ENCODE measurements at places on chromosomes 12 and 14.

- no peak for ATAC-seq
These were observed 118.6 kb upstream of the SYT1 start for GRCh38 chr12:78746001-78746400.

- ATAC-seq: no peak
These were observed 3.6 kb upstream of the FGF6 start for GRCh38 chr12:4448943-4449850.

- peak; percentile 87 for ATAC-seq
These were observed 50.9 kb upstream of the BICDL1 start for GRCh38 chr12:119938049-119938667.

- ATAC-seq: no peak
These were observed 61.7 kb downstream of the EMP1 start for GRCh38 chr12:13258197-13258596.

- ATAC-seq: no peak
These were observed 51.7 kb downstream of the TMEM121 start for GRCh38 chr14:105578070-105578469.

DNA sequence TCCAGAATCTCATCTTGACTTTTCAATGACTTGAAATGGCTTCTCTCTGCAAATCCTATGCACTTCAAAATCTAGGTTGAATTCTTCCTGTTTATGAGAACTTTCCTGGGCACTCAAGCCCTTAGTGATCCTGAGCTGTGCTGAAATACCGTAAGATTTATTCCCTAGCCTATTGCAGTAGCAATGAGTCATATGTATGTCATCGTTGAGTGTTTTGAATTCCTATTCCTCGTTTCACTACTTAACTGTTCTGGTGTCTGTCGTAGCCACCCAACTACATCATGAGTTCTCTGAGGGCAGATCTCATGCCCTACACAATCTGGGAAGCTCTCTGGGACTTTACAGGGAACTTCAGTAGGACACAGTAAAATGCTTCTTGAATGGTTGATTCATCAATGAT lies 190.8 kb upstream of the TMEM132C start:
- ATAC-seq: no peak

- peak; percentile 59 for ATAC-seq
These were observed 6.0 kb upstream of the GTSF1 start for GRCh38 chr12:54479421-54479820.

DNA sequence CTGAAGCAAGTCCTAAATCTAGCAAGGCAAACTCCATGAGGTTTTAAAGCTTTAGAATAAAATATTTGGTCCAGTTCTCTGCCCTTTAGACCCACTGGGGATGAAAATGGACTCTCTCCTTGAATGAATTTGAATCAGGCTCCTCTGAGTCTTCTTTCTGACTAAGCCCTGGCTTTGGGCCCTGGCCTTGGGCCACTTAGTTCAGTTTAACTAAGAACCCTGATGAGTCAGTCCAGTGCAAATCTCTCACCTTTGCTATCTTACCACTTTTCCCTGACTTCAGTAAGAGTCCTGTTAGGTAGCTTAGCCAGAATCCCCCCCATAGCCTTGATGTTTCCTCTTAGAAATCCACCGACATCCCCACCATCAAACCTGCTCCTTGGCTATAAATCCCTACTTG lies 427.5 kb downstream of the SNAPC1 start:
- peak; percentile 53 for ATAC-seq

- no peak for ATAC-seq
These were observed 93.1 kb upstream of the EVL start for GRCh38 chr14:99971941-99972747.

- no peak for ATAC-seq
These were observed 89.0 kb downstream of the SCARB1 start for GRCh38 chr12:124774462-124775167.

- ATAC-seq: no peak
These were observed 185.9 kb downstream of the PPFIA2 start for GRCh38 chr12:81573228-81573627.

GRCh38 chr12:58433959-58434358 lies 486.3 kb downstream of the LRIG3 start:
- no peak for ATAC-seq

- peak; percentile 58 for ATAC-seq
These were observed 32.0 kb upstream of the SEL1L start for GRCh38 chr14:81565441-81566290.

DNA sequence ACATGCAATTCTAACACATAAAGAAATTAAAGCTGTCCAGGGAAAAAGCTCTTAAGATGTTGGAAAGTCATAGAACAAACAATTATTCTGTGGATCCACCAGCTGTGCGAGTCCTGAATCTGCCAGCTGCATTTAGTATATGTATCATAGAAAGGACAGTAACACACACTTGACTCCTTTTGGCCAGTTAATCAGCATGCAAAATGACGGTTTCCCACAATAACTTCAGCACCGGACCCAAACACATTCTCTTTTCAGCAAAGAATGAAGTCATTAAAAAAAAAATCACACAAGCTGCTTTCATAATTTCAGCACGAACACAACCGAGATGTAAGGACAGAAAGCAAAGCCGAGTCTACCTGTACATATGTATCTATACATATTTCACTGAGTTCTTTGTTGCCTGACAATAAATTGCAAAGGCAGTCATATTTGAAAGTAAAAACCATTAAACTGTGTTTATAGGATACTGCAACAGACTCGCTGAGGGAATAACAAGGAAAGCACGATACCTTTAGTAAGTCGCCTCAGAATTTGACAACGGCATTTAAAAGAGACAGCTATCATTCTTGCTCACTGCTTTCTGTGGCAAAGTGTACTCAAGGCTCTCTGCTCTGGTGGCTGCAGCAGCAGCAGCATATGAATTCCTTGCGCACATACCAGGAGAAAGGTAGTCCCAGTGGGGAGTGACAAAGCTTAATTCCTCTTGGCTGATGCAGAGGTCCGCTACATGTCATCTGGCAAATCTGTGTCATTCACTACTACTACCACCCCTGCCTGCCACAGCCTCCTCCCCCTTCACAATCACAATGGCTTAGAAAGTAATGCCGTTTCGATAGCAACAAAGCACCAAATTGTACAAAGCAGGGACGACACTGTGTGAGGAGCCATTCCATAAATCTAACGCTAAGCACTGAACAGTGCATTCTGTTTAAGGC lies at the start of gene GRIP1:
Gene GRIP1, minus strand, starts transcription at position 739 of the 938 bp plus-strand sequence. Its CDS starts 172 bp downstream, at position 567.
- no peak for ATAC-seq

- ATAC-seq: no peak
These were observed 23.9 kb downstream of the TC2N start for GRCh38 chr14:91843437-91843836.

GRCh38 chr12:29591140-29592020 lies 93.9 kb upstream of the OVCH1 start:
- ATAC-seq: no peak

DNA sequence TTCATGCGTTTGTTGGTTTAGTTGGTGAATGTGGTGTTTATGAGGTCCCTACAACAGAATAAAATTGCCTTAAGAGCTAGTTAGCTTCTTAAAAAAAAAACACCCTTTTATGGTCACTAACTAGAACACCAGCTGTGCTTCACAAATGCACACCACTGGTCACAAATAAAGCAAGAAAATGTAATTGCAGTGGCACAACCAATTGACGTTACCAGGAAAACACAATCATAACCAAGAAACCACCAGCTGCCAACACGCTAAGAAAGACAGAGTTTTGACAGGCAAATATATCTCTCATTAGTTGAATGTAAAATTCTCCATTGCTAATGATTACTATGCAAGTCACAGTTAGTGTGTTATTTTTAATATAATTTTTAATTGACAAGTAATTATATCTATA lies 389.9 kb downstream of the ADAMTS20 start:
- ATAC-seq: no peak

DNA sequence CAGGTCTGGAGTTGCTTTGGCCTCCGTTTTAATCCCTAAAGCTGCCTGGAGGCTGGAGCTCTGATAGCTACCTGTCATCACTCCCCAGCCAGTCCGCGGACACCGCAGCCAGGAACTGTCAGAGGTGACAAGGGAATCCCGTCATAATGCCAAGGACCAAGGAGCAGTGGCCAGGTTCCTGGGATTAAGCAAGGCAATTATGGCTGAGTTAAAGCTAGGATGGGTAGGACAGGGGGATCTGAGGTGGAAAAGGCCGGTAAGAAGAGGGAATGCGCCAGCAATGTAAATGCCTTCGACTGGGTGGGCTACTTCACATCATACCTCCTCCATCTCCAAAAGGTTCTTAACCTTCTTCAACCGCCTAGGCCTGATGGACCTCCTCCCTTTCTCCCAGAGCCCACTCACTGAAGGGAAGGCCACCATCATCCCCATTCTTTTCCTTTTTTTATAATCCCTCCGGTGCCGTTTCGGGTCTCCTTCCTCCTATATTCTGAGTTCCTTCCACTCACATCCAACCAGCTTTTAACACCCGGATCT lies 1.9 kb downstream of the PPP1R3E start:
- no peak for ATAC-seq

DNA sequence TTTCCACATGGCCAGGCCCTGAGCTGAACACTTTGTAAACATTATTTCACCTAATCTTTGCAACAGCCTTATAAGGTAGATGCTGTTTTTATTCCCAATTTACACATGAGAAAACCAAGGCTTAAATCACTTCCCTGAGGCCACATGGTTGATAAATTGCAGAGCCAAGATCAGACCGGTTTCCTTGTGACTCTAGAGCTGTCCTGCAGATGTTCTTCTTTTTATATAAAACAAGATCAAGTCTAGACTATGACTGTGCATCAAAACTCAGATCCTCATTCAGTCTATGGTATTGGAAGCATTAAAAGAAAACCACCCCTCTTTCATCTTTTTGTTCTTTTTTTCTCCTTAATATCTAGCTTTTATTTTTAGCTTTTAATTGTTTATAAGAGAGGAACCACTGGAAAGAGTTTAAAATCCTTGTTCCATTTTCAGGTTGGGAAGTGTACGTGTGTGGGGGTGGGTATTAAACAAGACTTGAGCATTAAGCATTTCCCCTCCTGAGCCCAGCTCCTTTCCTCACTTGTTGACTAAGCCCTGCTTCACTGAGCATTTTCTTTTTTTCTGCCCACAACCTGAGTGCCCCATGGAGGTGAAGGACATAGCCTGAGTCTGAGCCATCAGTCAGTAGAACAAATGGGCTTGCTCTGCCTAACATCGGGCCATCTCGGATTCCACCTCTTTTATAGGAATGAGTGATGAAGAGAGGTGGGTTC lies 45.4 kb downstream of the GPATCH2L start:
- ATAC-seq: no peak

- peak; percentile 66 for ATAC-seq
These were observed 9.0 kb downstream of the RHOF start for GRCh38 chr12:121784460-121784859.

- no peak for ATAC-seq
These were observed 33.9 kb upstream of the NR1H4 start for GRCh38 chr12:100439797-100440196.

Data from SK-N-SH treated with all-trans-retinoic acid at 6 μM for 48 hours (cell line).